Muscle of leg (tissue), 16 donors: ENCODE measurements at places on chromosomes 12 and 14. TPM values are rescaled to one million over a fixed set of nuclear protein-coding genes. Genes with fewer than 3 reads are reported as not detected.

CD163L1 gene
- polyA plus RNA-seq = 10.5 TPM

DNA sequence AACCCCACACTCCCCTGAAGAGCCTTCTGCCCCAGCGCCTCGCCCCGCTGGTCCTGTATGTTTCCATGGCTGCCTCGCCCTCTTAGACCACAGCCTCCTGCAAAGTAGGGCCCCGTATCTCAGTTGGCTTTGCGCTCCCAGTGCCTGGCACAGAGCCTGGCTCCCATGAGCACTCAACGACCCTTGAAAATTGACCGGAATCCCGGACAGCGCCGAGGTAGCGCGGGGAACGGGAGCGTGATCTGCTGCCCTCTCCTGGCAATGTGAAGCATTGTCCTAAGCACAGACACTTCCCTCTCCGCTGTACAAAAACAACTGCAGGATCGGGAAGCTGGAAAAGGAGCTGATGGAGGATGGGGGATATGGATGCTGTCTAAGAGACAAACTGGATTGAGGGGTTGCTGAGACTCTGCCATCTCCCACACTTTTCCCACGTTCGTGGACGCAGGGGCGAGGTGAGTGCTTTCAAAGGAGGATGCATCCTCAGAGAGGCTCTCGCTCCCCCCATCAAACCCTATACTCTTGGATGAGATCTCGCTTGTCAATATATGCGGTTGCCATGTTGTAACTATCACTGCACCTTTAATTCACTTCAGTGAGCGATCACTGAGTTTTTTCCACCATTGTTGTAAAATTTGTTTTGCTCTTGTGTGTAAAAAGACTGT is 10.7 kb upstream of the FKBP4 start:
- no peak overlapping the region for H3K27ac ChIP-seq
- H3K36me3 ChIP-seq = no peaks in the 10 kb centered on the region
- peaks cover 8% of the 10 kb centered on the region for H3K4me1 ChIP-seq
- H3K27me3 ChIP-seq = peaks cover 18% of the 10 kb centered on the region

- H3K4me1 ChIP-seq = no peaks in the 10 kb centered on the region
- no peak for DNase-seq
- H3K4me3 ChIP-seq = no peak overlapping the region
- no peaks in the 10 kb centered on the region for H3K27me3 ChIP-seq
Observed at GRCh38 chr12:83378186-83378727, 691.6 kb downstream of the TMTC2 start.

GRCh38 chr12:59067083-59067482 is 146.8 kb upstream of the LRIG3 start:
- no peaks in the 10 kb centered on the region for H3K36me3 ChIP-seq
- peak; percentile 91 for DNase-seq
- peaks cover 2% of the 10 kb centered on the region for H3K4me1 ChIP-seq
- H3K27me3 ChIP-seq = no peaks in the 10 kb centered on the region

- peak overlapping the region; percentile 87 for H3K4me3 ChIP-seq
- H3K4me1 ChIP-seq = peaks cover 14% of the 10 kb centered on the region
- peak overlapping the region; percentile 97 for H3K27ac ChIP-seq
- H3K36me3 ChIP-seq = peaks cover 25% of the 10 kb centered on the region
- H3K27me3 ChIP-seq = no peaks in the 10 kb centered on the region
Observed at GRCh38 chr14:22870811-22871223, 723 bp upstream of the LRP10 start.

DERA gene
- polyA plus RNA-seq = 30.3 TPM

DNA sequence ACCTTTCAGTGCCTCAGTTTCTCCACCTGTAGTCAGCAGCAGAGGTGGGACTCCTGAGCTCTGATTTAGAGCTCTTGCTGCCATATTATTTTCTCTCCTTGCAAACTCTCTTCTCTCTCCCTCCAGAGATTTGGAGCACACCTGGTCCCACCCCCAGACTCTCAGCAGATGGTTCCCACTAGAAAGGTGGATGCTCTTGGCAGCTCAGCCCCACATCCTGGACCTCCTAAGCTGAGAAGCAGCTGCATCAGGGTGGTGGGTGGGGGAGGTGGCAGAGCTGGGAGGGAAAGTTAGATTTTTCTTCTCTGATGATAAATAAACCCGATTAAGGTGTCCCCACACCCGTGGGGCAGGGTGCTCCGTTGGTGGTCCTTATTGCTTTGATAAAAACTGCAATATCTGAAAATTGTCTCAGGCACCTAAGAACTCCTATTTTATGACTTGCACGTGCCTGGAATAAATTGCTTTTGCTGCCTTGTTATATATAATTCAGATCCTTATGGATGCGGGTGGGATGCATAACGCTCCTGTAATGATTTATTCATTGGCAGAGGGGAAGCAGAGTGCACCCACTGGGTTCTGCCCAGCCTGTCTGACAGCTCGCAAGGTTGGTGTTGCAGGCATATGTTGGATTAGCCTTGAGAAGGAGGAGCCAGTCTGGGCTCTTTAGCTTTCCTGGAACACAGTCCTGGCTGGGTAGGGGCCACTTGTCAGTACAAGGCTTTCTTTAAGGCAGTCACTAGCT is 214.2 kb downstream of the SUDS3 start:
- no peaks in the 10 kb centered on the region for H3K4me1 ChIP-seq
- H3K27ac ChIP-seq = no peak overlapping the region
- no peaks in the 10 kb centered on the region for H3K27me3 ChIP-seq
- no peak for DNase-seq

DNA sequence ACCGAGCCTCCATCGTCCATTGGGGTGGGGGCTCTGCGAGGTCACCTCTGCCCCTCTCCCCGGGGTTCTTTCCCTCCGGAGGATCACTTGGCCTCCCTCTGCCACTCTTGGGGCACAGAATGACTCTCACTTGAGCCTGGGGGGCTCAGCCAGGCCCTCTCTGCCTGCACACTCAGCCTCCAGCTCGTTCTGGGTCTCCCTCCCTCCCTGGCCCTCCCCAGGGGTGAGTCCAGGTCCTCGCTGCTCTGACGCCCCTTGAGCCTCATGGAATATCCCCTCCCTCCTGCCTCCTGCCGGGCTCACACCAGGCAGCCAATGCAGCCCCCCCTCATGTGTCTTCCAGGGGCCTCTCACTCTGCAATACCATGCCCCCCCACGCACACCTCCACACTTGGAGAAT is 17.7 kb upstream of the SFSWAP start:
- no peaks in the 10 kb centered on the region for H3K36me3 ChIP-seq
- no peak for DNase-seq
- no peak overlapping the region for H3K27ac ChIP-seq
- H3K27me3 ChIP-seq = peaks cover 3% of the 10 kb centered on the region
- H3K4me3 ChIP-seq = no peak overlapping the region
- H3K4me1 ChIP-seq = no peaks in the 10 kb centered on the region

DNA sequence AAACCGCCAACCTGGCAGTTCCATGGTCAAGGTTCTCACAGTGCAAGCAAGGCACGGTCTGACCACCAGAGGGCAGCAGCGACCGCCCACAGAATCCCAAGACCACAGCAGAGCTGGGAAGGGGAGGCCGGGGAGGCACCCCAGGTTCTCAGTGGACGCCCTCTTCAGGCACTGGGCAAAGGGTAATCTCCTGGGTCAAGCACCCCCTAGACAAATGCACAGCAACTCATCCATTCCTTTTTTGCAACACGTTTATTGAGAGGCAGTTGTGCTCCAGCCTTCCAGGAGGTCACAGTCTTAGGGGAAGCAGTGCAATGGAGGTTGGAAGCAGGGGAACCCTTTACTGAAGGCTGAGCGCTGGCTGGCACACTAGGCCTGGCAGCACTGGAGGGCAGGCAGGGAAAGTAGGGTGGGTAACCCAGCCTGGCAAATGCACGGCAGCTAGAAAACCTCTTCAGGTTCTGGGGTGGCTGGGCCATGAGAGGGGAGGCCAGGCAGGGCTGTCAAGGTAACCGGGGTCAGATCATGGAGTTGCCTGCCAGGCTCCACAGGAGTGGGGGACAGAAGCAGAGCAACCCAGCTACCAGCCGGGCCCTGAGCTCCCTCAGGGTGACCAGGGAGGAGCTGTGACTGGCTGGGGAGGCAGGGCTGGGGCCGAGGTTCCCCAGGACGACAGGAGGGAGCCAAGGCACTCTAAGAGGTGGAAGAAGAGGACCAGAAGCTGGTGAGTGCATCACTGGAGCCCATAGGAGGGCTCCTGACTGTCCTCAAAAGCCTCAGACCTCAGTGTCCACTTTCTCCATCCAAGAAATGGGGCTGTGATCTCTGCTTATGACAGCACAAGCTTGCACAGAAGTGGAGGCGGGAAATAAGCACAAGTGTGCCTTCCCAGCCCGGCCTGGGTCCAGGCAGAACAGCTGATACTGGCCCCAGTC is 1.8 kb upstream of the RHOF start:
- H3K4me3 ChIP-seq = no peak overlapping the region
- H3K27ac ChIP-seq = peak overlapping the region; percentile 86
- peaks cover 25% of the 10 kb centered on the region for H3K36me3 ChIP-seq
- peak; percentile 94 for DNase-seq
- H3K27me3 ChIP-seq = peaks cover 8% of the 10 kb centered on the region

ANG gene
- 1.9 TPM for polyA plus RNA-seq

- H3K27ac ChIP-seq = no peak overlapping the region
- no peaks in the 10 kb centered on the region for H3K36me3 ChIP-seq
- no peaks in the 10 kb centered on the region for H3K4me1 ChIP-seq
- H3K4me3 ChIP-seq = no peak overlapping the region
Observed at GRCh38 chr12:25546318-25546717, 6.8 kb downstream of the LMNTD1 start.

FOS gene
- 789 TPM for polyA plus RNA-seq

DNA sequence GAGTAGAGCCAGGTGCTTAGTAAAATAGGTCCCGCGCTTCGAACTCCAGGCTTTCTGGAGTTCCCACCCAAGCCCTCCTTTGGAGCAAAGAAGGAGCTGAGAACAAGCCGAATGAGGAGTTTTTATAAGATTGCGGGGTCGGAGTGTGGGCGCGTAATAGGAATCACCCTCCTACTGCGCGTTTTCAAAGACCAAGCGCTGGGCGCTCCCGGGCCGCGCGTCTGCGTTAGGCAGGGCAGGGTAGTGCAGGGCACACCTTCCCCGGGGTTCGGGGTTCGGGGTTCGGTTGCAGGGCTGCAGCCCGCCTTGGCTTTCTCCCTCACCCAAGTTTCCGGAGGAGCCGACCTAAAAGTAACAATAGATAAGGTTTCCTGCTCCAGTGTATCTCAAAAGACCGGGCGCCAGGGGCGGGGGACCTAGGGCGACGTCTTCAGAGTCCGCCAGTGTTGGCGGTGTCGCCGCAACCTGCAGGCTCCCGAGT is 3.6 kb downstream of the SSTR1 start:
- no peaks in the 10 kb centered on the region for H3K36me3 ChIP-seq
- DNase-seq = no peak

GRCh38 chr12:70812136-70812535 is 108.4 kb downstream of the PTPRR start:
- no peaks in the 10 kb centered on the region for H3K4me1 ChIP-seq
- H3K4me3 ChIP-seq = no peak overlapping the region
- no peaks in the 10 kb centered on the region for H3K36me3 ChIP-seq
- no peak for DNase-seq
- no peaks in the 10 kb centered on the region for H3K27me3 ChIP-seq
- H3K27ac ChIP-seq = no peak overlapping the region

DNA sequence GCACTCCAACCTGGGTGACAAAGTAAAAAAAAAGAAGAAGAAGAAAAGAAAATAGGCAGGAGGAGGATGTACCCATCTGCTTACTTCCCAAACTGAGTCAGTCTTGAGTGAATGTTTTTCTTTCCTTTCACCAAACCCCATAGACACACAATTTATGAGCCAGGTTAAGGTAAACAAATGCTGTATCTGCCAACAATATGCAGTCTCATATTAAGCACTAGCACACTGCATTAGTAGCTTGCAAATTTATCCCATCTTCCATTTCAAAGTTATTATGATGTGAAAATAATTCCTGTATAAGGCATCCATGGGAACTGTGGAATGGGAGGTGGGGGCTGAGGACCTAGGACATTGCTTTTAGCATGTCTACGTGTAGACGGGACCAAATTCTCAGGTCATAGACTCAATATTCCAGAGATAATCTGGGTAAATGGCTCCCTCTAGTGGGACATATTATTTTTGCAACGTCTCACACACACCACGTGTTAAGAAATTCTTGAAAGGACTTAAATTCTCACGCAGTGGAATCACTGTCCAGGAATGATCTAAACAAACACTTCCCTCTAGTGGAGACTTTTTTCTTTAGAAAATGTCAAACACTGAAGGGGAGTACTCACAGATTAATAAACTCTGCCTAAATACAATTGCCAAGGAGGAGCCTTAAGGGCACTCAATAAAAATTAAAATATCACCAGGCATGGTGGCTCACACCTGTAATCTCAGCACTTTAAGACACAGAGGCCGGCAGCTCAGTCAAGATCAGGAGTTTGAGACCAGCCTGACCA is 17.1 kb upstream of the OR10P1 start:
- H3K27ac ChIP-seq = no peak overlapping the region
- peak; percentile 95 for DNase-seq
- H3K4me1 ChIP-seq = no peaks in the 10 kb centered on the region

DNA sequence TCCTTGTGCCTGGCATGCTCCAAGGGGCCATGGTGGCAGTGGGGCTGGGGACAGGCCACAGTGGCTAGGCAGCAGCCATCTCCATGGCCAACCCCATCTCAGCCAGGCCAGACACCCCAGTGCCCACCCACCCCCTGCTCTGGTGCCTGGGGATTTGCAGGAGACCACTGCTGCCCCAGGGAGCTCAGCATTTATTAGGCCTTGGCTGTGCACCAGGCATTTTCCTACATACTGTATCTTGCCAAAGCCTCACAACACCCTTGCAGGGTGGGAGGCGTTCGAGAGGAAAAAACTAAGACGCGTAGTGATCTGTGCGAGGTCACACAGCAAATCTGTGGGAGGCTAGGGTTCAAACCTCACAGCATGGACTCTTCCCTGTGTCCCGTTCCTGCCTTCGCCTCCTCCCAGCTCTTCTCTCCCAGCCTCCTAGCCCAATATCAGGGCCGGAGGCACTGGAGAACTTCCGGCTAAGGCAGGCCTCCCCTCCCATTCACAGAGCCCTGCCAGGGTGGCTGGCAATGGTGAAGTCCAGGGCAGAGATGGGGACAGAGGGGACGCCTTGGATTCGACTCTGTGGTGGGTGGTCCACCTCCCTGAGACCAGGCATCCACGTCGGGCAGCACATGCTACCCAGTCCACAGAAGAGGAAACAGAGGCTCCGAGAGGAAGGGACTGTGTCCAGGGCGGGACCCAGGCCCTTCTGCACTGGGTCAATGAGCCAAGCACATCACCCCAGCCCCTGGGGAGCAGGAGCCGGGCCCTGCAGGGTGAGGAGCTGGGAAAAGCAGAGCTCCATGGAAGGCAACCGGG is 57.4 kb downstream of the FAM222A start:
- H3K4me3 ChIP-seq = no peak overlapping the region
- no peak for DNase-seq
- H3K27me3 ChIP-seq = peaks cover 4% of the 10 kb centered on the region

- H3K27ac ChIP-seq = no peak overlapping the region
- H3K4me3 ChIP-seq = no peak overlapping the region
- no peak for DNase-seq
- H3K36me3 ChIP-seq = no peaks in the 10 kb centered on the region
Observed at GRCh38 chr14:79564371-79564770, 646.9 kb downstream of the DIO2 start.

DPPA3 gene
- not detected for polyA plus RNA-seq

GRCh38 chr12:45565590-45565989 is 163.9 kb upstream of the ARID2 start:
- H3K27me3 ChIP-seq = no peaks in the 10 kb centered on the region
- no peak overlapping the region for H3K27ac ChIP-seq
- H3K4me3 ChIP-seq = no peak overlapping the region
- peaks cover 2% of the 10 kb centered on the region for H3K4me1 ChIP-seq
- DNase-seq = no peak

TEX52 gene
- polyA plus RNA-seq = 0.19 TPM

EPS8 gene
- polyA plus RNA-seq = 37.0 TPM
